ENCODE measurements at places on chromosomes 3 and 15.
A peak's percentile ranks its signal among the peaks of the same experiment; 100 is the strongest.

GRCh38 chr3:120481081-120481480 is 30.3 kb upstream of the FSTL1 start:
- DNase-seq = no peak

GRCh38 chr3:78798266-78798832 is 969.4 kb downstream of the ROBO1 start:
- no peak for DNase-seq

DNA sequence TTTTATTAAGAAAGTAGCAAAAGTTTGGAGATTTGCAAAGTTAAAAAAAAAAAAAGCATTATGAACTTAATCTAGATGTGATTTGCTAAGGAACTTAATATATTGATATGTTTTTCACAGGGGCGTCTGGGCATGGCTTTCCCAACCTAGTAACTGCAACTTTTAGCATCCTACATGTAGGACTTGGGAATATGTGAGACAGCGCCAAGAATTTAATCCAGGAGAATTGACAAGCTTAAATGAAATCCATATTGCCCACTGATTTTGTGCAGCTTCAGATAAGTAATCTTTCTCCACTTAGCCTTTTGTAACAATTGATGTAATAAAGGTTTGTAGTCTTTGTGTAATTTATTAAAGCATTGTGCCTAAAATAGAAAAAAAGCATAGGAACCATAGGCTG is 982 bp upstream of the GABPB1 start:
- no peak for DNase-seq

DNA sequence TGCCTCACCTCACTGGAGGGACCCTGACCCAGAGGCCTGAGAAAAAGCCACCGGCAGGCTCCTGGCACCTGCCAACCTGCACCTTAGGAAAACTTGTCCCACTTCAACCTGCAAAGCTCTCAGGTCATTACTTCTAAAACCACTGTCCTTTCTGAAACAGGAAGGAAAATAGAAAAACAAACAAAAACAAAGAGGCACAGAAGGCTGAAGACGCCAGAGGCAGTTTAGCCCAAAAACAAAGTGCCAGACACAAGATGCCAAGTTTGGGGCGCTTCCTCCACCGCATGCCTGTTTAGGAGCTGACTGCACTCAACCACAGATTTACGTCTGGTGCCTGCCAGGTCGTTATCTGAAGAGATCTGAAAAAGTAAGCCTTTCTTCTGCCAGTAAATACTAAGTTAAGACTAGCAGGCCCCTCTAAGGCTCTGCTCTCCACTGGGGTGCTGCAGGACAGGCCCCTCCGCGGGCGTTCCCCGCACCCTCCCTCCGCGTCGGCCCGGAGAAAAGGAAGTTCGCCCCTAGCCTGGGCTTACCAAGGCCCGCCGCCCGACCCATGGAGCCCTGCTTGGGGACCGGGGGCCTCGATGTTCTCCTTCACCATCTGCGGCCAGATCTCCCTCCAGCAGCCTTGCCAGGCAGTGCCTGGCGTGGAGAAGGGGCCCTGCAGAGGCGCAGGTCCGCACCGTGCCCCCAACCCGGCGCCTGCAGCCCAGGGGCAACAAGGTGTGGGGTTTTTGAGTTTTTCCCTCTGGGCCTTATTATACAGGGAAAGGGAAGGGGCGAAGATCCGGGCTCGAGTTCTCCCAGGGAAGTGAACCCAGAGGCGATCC is 1.3 kb downstream of the GOLGA8A start:
- DNase-seq = no peak

DNA sequence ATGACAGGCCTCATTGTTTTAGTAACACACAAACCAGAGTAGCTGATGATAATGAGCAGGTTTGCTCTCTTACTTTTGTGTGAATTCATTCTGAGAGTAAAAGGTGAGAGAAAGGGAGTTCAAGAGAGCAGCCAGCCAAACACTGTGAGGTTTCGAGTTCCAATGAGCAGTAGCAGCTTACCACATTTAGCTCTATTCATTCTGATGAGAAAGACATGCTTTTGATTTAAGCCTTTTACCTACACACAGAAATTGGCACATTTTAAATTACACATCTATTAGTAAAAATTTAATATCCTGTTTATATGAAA is 28.0 kb downstream of the GLDN start:
- no peak for DNase-seq

GRCh38 chr3:52532517-52532837 is 1.2 kb downstream of the NT5DC2 start:
- DNase-seq = no peak

- no peak for DNase-seq
These were observed 498.7 kb upstream of the CDIN1 start for GRCh38 chr15:36080759-36081158.

GRCh38 chr3:193620650-193621049 is 27.6 kb downstream of the OPA1 start:
- no peak for DNase-seq

DNA sequence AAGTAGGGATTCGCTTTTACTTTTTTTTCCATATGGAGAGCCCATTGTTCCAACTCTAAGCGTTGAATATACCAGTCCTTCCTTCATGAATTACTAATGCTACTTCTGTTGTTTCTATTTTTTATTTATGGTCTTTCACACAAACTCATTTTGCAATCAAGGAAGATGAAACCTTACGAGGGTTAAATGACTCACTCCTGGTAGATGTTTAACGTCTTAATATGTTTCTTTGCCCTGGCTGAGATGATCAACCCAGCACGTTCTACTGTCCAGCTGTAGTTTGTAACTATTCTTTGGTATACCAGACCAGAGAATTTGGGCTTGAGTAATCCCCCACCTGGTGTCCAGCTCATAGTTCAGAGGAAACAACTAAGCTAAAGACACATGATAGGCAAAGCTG is 23.1 kb downstream of the CDCP1 start:
- DNase-seq = peak; percentile 94

GRCh38 chr3:161316006-161316689 is 55.2 kb downstream of the SPTSSB start:
- DNase-seq = no peak

- no peak for DNase-seq
These were observed 1.6 kb upstream of the SEMA3B start for GRCh38 chr3:50267280-50267913.

DNA sequence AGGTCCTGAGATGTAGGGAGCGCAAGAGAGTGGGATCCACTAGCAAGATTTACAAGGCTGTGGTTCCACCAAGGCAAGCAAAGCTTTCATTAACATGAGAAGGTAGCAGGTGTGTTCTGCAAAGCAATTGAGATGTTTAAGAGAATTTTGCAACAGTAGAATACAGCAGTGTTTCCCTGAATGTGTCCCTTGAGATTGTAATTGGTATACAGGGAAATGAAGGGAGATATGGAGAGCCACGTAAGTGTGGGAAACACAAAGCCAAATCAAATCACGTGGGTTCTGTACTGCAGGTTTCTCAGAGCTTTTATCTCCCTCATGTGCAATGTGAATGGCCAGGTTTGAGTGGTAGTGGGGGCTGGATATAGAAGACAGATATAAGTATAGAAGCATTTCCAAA is 67.3 kb downstream of the ATG7 start:
- no peak for DNase-seq

DNA sequence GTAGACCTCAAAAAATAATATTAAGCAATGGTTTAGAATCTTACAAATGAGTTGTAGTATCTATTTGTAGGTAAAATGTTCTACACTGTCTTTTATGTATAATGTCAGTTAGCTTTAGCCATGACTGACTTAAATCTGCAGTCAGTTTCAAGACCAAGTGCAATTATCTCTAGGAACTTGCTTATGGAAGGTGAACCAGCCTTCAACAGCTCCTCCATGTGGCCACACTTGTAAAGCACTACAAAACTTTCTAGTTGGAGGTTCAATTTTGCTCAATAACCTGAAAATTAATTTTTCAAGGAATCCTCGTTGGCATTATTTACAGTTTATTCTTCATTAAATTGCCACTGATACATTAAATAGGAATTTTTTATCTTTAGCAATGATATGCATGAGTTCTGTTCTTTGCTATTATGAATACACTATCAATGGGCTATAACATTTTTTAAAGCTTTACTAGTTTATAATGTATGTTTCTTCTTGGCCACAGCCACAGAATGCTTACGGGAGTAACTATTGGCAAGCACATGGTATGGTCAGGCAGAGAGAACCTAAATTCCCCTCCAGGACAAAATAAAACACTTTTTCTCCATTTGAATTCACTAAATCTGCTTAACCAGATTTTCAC is 315.3 kb upstream of the UBE2E2 start:
- DNase-seq = no peak

DNA sequence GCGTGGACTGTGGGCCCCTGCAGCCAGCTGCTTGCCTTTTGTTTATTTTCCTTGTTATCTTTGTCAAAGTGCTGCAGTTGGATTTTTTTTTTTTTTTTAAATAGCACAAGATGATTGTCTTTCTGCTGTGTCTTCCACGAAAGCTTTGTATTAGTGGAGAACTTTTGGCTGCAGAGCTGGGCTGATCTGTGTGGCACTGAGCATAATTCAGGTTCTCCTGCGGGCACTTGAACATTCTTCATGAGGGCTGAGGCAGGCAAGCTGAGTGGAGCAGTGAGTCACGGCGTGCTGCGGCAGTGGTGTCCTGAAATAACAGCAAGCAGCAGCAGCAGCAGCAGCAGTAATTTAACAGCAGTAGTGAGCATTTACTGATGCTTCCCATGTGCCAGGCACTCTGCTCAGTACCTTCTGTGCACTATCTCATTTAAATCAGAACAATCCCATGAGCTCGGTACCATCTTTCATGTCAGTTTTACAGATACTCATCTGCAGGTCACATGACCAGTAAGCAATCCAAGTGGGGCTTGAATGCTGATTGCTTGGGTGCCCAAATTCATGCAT is 45.8 kb downstream of the MITF start:
- DNase-seq = peak; percentile 42

DNA sequence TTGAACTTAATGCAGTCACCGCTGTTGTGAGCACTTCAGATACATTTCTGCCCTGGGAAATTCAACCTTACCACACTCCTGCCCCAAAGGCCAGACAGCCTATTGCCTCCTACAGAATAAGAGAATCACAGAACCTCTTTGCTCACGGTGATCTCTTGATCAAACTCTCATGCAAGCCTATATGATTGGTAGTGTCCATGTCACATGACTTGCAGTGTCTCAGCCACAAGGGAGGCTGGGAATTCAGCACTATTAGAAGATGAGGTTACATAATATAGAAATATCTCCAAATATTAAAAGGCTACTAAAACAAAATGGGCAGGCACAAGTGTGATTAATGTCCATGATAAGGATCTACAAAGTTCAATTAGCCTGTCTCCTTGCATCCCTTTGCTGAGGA is 3.8 kb upstream of the PCOLCE2 start:
- no peak for DNase-seq

DNA sequence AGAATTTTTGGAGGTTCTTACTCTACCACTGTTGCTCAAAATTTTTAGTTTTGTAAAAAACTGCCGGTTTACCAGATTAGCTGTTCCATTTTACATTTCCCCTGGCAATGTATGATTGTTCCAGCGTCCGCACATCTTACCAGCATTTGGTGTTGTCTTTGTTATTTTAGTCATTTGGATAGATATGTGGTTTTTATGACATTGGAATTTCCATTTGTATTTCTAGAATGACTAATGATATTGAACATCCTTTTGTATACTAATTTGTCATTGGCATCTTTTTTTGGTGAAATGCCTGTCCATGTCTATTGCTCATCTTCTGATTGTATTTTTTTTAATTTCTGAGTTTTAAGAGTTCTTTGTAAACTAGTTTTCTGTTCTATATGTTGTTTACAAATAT is 28.5 kb downstream of the LRRC28 start:
- no peak for DNase-seq

DNA sequence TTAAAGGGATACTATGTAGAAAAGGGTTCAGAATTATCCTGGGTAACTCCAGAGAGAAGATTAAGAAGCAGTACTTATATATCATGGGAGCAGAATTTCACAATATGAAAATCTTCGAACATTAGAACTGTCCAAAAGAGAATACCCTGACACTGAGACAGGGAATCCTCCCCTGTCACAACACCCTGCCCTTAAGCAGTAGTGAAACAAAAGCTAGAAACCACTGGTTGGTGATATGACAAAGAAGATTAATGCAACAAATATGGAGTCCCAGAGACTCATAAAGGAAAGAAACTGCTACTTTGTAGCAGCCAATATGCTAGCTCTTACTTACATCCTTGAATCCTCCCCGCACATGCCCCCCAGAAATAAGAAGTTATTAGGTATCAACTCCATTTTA is 18.5 kb downstream of the MIX23 start:
- no peak for DNase-seq

DNA sequence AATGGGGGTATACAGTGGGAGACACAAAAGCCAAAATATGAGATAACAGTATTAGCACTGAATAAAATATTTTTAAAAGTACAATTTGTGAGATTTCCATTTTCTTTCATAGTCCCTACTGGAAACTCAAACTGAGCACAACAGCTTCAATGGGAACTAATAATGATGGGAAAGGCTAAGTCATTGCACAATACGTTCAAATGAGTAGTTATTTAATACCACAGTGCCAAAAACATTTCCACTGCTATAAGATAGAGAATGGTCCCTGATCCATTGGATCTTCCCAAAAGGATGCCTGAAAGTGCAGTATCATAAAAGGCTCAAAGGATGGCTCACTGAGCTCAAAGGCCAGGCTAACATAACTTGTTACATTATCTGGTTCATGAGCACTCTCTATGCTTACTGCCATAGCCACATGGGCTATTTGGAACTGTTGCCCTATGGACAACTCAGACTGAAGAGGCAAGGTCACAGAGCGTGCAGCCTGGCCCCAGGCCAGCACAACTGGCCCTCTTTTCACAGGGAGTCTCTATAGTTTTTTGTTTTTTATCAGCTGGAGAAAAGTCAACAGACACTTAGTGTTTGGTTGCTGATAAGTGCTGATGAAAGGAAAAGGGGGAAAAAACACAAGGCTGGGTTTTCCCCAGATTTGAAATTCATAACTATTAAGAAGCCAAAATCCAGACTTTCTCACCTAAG is 54.1 kb upstream of the PPIB start:
- DNase-seq = no peak

GRCh38 chr3:71183549-71183948 is 400.0 kb downstream of the FOXP1 start:
- no peak for DNase-seq

DNA sequence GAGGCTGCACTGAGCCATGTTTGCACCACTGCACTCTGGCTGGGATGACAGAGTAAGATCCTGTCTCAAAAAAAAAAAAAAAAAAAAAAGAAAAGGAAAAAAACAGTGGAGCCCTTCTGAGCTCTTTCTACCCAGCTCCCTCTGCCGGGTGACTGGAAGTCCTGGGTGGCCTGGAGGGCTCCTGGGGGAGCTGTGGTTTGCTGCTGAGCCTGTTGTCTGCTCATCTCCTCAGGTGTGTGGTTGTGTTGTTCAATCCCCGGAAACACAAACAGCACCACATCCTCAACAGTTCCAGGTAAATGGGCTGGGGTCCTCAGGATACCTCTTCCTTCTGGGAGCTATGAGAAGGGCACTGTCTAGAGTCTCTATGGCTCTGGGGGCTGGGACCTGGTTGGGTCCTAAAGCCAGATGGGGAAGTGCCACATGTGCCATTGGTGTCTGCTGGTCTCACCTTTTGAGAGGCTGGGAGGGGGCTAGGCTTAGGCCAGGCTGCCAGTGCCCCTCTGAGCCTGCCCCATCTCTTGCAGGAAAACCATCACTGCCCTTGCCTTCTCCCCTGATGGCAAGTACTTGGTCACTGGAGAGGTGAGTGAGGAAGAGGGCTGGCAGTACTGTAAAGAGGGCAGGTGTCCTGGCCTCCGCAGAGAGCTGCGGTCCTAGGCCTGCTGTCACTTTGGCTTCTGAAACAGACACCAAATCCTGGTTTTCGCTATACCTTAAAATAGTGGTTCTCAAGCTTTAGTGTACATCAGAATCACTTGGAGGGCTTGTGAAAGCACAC is 17.1 kb upstream of the JMJD7 start:
- DNase-seq = no peak

- no peak for DNase-seq
These were observed 164.6 kb downstream of the GMNC start for GRCh38 chr3:190697901-190698300.

All from AG04450 (cell line).